Activated T-helper 1 cell treated with anti-CD3 and anti-CD28 coated beads, Interleukin-12 subunit alpha, Interleukin-12 subunit beta, Interleukin-2, Interleukin-4 antibody, amounts not matched to agents 30 ng/mL and 10 ng/mL and 1 ng/mL, durations not matched to agents 14 hours and 24 hours and 36 hours (primary cell): ENCODE measurements at places on chromosomes 11 and 22. TPM values are rescaled to one million over a fixed set of nuclear protein-coding genes. Genes with fewer than 3 reads are reported as not detected.

- no peak for DNase-seq
Measured at GRCh38 chr22:50506611-50507420, 686 bp downstream of the LMF2 start.

GRCh38 chr11:18775492-18776292 lies 15.9 kb downstream of the PTPN5 start:
- DNase-seq: peak; percentile 40

GRCh38 chr22:23533328-23533762 lies 46.7 kb downstream of the IGLL1 start:
- DNase-seq: no peak

DNA sequence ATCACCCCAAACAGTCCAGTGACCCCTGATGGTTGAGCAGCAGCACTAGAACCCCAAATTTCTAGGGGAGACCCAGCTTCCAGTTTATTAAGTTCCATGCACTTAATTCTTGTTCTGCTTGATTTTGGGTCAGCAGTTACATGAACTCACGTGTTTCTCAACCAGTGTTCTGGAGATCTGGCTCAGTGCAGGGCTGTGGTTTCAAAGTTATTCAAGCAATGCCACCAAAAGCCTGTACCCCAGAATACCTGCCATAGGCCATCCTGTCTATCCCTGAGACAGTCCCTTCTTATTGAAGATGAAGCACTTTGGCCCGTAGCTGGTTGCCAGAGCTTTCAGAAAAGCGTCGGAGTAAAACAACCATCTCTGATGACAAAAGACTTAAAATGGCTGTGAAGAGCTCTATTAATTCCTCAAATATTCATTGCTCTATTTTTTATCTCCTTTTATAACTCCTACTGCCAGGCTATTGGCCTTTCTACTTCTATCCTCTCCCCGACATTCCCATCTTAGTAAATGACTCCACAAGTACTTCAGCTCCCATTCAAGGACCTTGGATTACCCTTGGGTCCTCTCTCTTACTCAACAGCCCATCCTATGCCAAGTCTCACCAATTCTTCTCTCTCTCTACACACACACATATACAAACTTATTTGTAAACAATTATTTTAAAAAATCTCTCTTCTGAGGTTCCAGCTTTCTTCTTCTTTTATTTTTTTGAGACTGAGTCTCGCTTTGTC lies 18.0 kb upstream of the VPREB1 start:
- no peak for DNase-seq

DNA sequence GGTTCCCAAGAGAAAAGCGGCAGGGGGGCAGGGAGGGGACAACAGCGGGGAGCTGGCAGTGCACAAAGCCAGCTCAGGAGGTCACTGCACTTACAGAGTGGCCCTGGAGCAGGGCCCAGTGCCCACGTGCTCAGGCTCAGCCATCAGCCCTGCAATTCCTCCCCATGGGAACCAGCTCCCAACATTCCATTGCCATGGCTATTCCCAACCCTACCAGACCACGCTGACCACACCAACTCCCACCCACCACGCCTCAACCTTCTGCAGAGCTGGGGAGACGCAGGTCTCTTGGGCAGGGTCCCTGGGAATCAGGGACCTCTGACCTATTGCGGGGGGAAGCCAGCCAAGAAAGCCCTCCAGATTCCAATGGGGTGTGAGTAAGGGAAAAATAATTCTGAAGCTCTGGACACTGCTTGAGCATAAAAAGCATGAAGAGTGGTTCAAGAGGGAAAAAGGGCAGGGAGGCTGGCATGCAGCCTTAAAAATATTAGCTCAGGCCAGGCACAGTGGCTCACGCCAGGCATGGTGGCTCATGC lies 38.3 kb upstream of the TFIP11 start:
- no peak for DNase-seq

DNA sequence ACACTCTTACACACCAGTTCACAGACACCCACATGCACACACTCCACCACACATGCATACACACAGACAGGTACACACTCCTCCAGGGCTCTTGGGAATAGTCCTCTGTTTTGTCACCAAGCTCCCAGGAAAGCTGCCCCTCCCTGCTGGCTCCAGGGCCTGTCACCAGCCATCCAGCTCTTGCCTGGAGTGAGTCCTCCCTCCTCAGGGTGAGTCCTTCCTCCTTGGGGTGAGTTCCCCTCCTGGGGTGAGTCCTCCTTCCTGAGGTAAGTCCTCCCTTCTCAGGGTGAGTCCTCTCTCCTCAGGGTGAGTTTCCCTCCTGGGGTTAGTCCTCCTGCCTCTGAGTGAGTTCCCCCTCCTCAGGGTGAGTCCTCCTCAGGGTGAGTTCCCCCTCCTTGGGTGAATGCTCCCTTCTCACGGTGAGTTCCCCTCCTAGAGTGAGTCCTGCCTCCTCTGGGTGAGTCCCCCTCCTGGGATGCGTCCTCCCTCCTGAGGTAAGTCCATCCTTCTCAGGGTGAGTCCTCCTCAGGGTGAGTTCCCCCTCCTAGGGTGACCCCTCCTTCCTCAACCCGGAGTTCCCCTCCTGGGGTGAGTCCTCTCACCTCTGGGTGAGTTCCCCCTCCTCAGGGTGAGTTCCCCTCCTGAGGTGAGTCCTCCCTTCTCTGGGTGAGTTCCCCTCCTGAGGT lies 100.6 kb upstream of the FGF3 start:
- no peak for DNase-seq

GRCh38 chr11:10659339-10660216 lies 34.0 kb downstream of the IRAG1 start:
- no peak for DNase-seq

DNA sequence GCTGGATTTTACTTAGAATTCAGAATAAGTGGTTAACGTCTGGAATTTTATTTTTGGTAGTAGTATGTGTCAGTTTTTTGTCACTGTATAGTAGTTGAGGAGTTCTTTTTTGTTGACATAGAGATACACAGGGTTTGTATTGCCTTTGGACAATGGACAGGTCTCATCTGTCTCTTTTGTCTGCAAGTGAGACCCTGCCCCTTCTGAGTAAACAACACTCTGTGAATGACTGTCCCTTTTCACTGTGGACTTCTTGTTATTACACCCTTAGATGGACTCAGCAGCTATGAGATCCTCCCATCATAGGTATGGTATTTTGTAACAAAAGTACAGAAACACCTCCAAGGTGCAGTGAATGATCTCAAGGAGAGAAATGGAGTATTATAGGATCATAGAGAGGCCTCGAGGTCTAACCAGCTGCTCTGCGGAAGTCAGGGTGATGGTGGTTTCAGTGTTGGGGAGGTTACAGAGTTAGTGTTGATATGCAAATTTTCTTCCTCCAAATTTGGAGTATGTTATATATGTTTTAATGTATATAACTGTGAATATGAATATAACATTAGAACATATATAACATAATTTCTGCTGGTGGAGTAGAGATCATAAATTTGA lies 7.8 kb downstream of the PPP6R3 start:
- DNase-seq: no peak

DNA sequence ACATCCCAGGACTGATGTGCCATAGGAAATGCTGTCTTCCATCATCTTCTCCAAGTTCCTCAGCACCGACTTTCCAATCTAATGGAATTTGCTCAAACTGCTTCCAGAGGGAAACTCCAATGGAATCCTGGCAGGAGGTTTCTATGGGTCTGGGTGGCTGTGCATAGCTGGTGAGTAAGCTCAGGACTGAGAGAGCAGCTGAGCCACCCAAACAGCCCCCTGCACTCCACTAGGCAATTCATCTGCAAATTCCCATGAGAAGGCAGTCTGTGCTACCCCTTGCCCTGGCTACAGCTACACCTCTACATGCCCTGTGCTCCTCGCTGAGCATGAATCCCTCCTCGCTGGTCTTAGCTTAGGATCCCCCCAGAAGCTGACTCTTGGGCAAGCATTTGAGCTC lies 127.9 kb upstream of the CSNK2A3 start:
- no peak for DNase-seq

DNA sequence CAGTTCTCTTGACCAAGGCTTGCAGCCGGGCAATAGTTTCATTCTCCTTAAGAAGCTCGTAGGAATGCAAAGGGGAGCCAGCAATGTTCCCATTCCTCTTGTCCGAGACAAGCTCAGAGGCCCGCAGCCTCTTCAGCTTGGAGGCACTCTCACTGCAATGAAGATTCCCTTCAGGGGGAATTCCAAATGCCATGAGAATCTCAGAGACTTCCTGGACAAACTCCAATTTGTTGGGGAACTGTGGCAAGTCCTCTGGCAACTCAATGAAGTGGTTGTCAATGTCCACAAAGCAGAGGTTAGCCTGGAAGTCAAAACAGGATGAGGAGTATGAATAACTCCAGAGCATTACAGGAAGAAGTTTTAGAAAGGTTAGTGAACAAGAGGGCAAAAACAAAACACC lies 84.4 kb downstream of the DENND5A start:
- DNase-seq: no peak

GRCh38 chr11:77322506-77322905 lies 21.0 kb upstream of the GDPD4 start:
- DNase-seq: no peak

DNA sequence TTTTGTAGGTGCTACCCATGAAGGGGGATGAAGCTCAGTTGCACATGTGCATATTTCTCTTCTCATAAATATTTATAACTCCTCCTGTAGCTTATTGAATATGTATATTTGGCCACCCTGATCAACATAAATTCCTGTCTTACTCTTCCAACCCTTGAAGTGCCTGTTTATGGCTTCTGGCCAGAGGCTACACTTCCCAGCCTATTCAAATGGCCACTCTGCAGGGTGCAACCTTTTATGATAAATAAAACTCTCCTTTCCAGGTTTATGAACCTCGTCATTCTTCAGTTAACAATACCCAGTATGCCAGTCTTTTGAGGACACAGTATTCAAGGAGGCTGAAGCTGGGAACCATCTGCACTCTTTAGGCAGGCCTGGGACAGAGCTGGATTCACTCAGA lies 2.6 kb upstream of the RTL6 start:
- DNase-seq: no peak

DNA sequence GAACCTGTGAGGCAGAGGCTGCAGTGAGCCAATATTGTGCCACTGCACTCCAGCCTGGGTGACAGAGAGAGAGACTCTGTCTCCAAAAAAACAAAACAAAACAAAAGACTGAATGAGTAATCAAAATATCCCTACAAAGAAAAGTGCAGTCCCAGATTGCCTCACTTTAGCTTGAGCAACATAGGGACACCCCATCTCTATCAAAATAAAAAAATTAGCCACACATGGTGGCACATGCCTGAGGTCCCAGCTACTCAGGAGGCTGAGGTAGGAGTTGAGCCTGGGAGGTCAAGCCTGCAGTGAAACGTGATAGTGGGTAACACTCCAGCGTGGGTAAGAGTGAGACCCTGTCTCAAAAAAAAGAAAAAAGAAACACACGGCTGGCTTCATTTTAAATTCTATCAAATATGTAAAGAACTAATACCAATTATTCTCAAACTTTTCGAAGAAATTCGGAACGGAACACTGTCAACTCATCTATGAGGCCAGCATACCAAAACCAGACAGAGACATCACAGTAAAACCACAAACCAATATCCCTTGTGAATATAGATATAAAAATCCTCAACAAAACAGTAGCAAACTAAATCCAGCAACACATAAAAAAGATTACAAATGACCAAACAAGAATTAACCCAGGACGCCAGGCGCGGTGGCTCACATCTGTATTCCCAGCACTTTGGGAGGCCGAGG lies 12.9 kb downstream of the CHEK2 start:
- DNase-seq: no peak

DNA sequence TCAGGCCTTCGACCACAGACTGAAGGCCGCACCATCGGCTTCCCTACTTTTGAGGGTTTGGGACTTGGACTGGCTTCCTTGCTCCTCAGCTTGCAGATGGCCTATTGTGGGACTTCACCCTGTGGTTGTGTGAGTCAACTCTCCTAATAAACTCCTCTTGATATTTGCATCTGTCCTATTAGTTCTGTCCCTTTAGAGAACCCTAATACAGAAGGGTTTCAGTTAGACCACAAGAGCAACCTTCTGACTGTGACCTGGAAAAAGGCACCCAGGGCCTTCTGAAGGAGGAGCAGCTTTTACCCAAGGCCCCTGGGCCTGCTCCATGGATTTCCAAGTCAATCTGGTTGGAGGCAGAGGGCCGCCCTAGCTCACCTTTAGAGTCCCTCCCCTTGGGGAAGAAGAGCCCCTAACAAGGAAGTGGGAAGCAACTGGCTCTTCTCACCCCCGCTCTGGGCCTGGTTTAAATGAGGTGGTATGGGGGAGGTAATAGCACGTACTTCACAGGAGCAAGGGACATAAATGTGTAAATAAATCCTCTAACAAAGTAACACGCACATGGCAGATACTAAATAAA lies 11.2 kb upstream of the CHST1 start:
- DNase-seq: no peak

The VWCE gene
- 9.4 and 10.9 TPM in 2 replicates for total RNA-seq

The SMTNL1 gene
- not detected in 2 replicates for total RNA-seq

The UBQLNL gene
- 0.18 TPM in 1 of 2 replicates, not detected in the other for total RNA-seq

The RTN4RL2 gene
- total RNA-seq: 0.54 TPM in 1 of 2 replicates, not detected in the other

The OTOG gene
- total RNA-seq: not detected in 2 replicates
